ENCODE measurements at places on chromosomes 3 and 15.

- DNase-seq: no peak
Observed at GRCh38 chr3:76010252-76010651, 224.9 kb upstream of the ZNF717 start.

DNA sequence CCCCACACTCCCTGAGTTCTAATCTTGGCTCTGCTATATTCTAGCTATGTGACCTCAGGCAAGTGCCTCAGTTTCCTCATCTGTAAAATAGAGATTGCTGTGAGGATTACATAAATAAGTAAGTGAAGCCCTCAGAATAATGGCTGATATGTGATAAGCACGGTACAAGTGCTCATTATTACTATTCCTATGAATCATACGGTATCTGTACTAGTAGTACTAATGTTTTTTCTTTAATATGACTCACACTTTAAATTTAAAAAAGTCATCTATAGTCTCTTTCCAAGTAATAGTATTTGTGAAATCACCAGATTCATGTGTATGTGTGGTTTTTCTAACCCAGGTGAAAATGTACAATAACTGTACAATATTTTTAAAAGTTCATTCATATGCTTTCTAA, 58.7 kb downstream of the CLDN11 start:
- no peak for DNase-seq

GRCh38 chr3:111369958-111370357, 172.0 kb upstream of the CD96 start:
- DNase-seq: no peak

DNA sequence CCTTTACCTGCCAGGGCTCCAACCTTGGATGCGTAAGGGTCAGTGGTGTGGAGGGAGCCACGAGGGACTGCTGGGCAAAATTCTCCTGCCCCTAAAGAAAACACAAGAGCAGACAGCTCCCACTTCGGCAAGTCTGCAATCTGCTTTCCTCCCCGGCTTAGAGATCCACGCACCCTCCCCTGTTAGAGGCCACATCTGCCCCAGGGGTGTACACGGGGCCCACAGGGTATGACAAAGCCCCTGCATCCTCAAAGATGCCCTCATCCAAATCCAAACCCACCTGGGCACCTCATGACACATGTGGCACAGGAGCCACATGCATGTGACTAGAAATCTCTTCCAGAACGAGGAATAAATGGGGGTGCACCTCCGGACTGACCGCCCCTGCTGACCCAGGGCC, 25.5 kb downstream of the ZXDC start:
- DNase-seq: no peak

- no peak for DNase-seq
Observed at GRCh38 chr3:102163818-102164154, 271.0 kb upstream of the ZPLD1 start.

DNA sequence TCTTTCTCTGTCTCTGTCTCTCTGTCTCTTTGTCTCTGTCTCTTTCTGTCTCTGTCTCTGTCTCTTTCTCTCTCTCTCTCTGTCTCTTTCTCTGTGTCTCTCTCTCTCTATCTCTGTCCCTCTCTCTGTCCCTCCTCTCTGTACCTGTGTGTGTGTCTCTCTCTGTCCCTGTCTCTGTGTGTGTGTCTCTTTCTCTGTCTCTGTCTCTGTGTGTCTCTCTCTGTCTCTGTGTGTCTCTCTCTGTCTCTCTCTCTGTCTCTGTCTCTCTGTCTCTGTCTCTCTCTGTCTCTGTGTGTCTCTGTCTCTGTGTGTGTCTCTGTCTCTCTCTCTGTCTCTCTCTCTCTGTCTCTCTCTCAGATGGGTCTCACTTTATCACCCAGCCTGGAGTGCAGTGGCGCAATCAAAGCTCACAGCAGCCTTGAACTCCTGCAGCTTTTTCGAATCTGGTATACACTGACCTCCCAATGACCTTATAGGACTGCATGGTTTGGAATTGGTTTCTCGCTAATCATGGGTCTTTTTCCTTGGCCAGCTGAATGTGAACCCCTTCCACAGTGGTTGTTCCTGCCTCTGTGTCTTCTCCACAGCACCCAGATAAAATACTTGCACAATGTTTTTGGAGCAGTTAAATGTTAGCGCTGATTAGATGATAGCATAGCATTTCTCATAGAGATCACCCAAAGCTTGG, 102.6 kb upstream of the KLHL25 start:
- DNase-seq: no peak

DNA sequence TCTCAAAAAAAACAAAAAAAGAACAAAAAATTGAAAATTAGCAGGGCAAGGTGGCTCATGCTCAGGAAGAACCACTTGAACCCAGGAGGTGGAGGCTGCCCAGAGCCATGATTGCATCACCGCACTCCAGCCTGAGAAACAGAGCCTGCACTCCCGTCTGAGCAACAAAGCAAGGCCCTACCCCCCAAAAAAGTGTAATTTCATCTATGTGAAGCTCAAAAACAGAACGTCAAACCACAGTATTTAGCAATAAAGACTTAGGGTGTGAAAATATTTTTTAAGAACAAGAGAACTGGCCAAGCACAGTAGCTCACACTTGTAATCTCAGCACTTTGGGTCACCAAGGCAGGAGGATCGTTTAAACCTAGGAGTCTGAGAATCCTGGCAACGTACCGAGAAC, 38.2 kb downstream of the STAG1 start:
- DNase-seq: no peak

GRCh38 chr15:77187751-77188464, 117.0 kb upstream of the TSPAN3 start:
- no peak for DNase-seq

DNA sequence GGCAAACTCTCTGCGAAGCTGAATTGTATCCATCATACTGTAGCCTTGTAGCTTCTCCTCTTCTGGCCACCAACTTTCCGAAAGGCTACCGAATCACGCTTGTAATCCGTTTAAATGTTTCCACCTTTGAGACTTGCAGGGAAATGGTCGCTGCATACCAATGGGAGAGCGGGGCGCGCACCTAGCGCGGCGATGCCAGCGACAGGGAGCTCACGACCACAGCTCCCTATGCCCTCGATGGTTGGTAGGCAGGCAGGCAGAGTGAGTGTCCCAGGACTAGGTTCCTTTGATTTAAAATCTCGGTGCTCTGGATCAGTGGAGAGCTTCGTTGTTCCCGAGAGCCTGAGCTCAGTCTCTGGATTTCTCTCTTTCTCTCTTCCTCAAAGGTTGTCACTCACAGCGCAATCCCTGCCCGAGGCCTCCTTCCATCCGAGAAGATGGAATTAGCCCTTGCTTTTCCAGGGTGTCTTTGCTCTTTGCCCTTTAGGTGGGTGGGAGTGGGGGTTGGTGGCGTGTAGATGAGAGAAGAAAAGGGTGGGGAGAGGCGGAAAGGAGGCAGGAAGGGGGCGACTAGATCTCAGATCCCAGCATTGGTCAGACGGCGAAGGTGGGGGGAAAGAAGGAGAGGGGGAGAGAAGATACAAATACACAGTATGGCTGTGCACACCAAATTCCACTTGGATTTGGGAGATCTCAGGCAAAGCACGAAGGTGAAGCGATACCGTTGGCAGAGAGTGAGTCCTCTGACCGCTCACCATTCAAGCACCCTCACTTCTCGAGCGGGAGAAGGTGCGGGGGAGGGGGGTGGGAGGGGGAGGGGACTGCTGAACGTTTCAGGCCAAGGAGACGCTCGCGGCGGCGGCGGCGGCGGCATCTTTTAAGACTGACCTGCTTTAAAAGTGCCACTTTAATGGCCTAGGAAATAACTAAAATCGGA, at the start of gene SLITRK3:
TSS of gene SLITRK3 (minus strand) at position 745 of the 937 bp plus-strand sequence. CDS start 5,554 bp downstream, outside the sequence.
- no peak for DNase-seq

DNA sequence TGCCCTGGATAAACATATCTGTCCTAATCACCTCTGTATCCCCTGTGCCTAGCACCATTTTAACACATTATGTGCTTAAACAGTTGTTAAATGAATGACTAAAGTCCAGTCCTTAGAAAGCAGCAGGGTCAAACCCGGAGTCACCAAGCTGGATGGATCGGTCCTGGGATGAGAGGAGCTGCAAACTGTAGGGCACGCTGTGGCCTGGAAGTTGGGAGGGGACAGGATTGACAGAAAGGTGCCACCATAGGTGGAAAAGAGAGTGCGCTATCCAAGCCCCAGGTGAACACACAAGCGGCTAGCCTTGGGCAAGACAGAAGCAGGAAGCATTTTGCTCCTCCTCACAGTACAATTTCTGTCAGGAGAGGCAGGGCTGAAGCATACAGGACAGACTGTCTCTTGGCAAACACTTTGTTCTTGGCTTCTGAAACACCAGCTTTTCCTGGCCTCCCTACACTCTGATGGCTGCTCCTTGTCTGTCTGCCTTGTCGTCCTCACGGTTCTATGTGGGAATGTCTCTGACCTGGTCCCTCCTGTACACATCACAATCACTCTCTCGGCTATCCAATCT, 48.4 kb upstream of the KY start:
- no peak for DNase-seq

- DNase-seq: no peak
Observed at GRCh38 chr15:57677204-57677603, 29.3 kb upstream of the POLR2M start.

DNA sequence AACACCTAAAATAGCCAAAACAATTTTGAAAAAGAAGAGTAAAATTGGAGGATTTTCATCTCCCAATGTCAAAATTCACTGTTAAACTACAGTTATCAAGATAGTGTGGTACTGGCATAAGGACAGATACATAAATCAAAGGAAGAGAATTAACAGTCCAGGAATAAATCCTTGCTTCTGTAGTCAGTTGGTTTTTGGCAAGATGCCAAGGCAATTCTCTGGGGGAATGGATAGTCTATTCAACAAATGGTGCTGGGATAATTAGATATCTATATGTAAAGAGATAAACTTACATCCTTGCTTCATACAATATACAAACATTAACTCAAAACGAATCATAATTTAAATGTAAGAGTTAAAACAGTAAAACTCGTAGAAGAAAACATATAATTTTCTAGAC, 57.9 kb upstream of the SELENOK start:
- no peak for DNase-seq

- no peak for DNase-seq
Observed at GRCh38 chr15:46442901-46443590, 808.2 kb downstream of the SQOR start.

DNA sequence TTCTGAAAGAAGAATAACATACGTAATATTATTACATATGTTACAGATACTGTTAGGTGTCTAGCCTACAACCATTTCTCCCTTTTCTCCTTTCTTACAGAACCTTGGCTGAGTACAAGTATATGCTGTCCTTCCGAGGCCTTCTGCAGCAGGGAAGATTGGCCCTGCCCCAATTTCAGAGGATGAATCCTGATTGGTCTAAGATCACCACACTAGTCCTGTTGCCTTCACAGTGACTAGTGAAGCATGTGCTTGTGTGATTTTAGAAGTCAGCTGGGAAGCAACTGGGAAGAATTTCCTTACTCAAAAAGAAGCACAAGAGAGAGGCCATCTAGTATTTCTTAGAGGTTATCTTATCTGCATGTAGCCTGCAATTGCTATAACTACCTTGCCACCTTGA, 30.6 kb upstream of the MECOM start:
- no peak for DNase-seq

DNA sequence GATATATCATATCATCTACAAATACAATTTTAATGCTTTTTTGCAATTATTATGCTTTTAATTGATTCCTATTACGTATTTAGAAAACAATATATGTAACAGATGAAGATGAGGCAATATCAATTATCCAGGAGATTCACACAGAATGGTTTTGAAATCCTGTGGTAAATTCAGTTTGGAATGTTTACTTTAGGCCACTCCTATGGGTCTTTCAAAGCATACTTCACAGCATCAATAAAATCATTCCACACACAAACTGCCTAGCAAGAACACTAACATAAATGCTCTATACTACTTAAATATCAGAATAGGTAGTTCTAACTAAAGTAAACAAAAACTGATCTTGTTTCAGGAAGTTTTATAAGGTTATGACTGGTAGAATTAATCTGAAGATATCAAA, 90.5 kb downstream of the FAM227B start:
- no peak for DNase-seq

DNA sequence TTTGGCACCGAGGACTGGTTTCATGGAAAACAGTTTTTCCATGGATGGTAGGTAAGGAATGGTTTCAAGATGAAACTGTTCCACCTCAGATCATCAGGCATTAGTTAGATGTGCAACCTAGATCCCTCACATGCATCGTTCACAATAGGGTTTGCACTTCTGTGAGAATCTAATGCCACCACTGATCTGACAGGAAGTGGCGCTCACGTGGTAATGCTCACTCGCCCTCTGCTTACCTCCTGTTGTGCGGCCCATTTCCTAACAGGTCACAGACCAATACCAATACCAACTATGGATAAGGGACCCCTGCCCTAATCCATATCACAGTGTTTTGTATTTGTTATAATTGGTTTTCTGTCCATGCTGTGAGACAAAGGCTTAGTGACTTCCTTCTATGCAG, 58.9 kb downstream of the SLMAP start:
- no peak for DNase-seq

DNA sequence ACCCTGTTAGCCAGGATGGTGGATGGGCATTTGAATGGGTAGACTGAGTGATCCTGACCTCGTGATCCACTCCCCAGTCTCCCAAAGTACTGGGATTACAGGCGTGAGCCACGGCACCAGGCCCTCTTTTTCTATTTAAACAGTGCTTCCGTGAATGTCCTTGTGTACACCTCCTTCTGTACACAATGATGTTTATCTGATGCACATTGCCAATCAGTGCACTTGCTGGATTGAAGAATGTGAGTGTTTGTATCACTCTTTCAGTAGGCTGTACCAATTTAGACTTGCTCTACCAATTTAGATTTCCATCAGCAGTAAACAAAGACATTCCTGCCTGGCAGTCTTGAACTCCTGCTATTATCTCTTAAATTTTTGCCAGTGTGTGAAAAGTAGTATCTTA, 8.9 kb upstream of the ZNF619 start:
- no peak for DNase-seq

GRCh38 chr15:36066757-36067156, 512.7 kb upstream of the CDIN1 start:
- DNase-seq: no peak

DNA sequence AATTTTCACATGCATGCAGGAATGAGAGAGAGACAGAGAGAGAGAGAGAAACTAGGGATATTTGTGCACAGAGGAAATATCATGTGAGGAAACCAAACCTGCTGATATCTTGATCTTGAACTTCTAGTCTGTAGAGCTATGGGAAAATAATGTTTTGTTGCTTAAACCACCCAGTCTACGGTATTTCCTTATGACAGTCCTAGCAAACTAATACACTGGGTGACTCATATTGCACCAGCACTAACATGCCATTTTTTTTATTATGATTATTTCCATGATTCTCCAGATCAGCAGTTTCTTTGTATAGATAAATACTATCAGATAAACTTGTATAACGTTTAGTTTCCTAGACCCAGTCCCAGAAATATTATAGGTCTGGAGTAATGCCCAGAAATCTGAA, 1259.0 kb downstream of the ZPLD1 start:
- DNase-seq: no peak

GRCh38 chr3:168284728-168285127, 189.0 kb upstream of the GOLIM4 start:
- peak; percentile 61 for DNase-seq

All from NCI-H526 treated with DMSO at 0.1 percent for 48 hours (cell line).